Mononuclear cell (primary cell): ENCODE measurements at places on chromosomes 16 and 17. TPM values are rescaled to one million over a fixed set of nuclear protein-coding genes. Genes with fewer than 3 reads are reported as not detected.

Gene STH
- total RNA-seq = not detected

Gene TM4SF5
- not detected for total RNA-seq

Gene MEIOC
- total RNA-seq = not detected

Gene PERCC1
- 0.84 TPM for total RNA-seq

Gene CCDC182
- total RNA-seq = not detected

Gene RAMP2
- total RNA-seq = not detected

Gene TBC1D3C
- not detected for total RNA-seq

Gene ABI3
- 6.3 TPM for total RNA-seq

Gene COPRS
- total RNA-seq = 7.9 TPM

Gene LAT
- total RNA-seq = 34.0 TPM

Gene KRT31
- total RNA-seq = not detected

Gene CHST6
- not detected for total RNA-seq

Gene TNFSF13
- 44.9 TPM for total RNA-seq

Gene MYH2
- not detected for total RNA-seq

Gene C16orf92
- not detected for total RNA-seq

Gene OR2C1
- not detected for total RNA-seq

Gene SHCBP1
- 1.8 TPM for total RNA-seq
